ENCODE measurements at places on chromosomes 11 and 22. TPM values are rescaled to one million over a fixed set of nuclear protein-coding genes. Genes with fewer than 3 reads are reported as not detected.

The ZFTA gene
- 21.4 TPM for total RNA-seq

The ST14 gene
- 0.11 TPM for total RNA-seq

The CECR2 gene
- 1.0 TPM for total RNA-seq

The TMEM45B gene
- not detected for total RNA-seq

The TRIM64C gene
- not detected for total RNA-seq

The MS4A15 gene
- not detected for total RNA-seq

The TXN2 gene
- total RNA-seq, result 45.2 TPM

The TRPC6 gene
- not detected for total RNA-seq

The UBE2L6 gene
- 52.1 TPM for total RNA-seq

The UBQLNL gene
- not detected for total RNA-seq

The HOATZ gene
- not detected for total RNA-seq

The HTR3B gene
- not detected for total RNA-seq

The UPB1 gene
- 0.04 TPM for total RNA-seq

The PANX3 gene
- not detected for total RNA-seq

The P2RX3 gene
- total RNA-seq, result not detected

The BAIAP2L2 gene
- total RNA-seq, result 44.1 TPM

The SEZ6L gene
- not detected for total RNA-seq
